ENCODE measurements at places on chromosomes 7 and 10.

DNA sequence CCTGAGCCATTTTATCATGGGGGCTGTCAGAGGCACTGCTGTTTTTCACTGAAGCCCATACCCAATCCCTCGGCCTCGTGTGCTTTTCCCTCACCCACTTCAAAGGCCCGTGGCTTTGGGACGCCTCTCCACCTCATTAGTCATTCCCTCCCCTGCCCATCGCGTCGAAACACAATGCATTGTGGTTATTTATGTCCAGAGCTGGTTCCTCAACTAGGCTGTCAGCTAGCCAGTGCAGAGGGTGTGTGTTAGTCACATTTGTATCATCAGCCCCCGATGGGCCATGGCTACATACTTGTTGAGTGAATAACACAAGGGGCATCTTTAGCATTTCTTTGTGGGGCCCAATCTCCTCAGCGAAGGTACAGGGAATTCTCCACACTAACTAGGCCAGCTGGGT lies 3.8 kb upstream of the CRCP start:
- DNase-seq = no peak

- no peak for DNase-seq
Observed at GRCh38 chr10:8088504-8088903, 34.0 kb downstream of the GATA3 start.

GRCh38 chr10:77563638-77564270 lies 73.9 kb downstream of the KCNMA1 start:
- DNase-seq = no peak

GRCh38 chr10:124955868-124956267 lies 13.9 kb downstream of the ZRANB1 start:
- DNase-seq = no peak

DNA sequence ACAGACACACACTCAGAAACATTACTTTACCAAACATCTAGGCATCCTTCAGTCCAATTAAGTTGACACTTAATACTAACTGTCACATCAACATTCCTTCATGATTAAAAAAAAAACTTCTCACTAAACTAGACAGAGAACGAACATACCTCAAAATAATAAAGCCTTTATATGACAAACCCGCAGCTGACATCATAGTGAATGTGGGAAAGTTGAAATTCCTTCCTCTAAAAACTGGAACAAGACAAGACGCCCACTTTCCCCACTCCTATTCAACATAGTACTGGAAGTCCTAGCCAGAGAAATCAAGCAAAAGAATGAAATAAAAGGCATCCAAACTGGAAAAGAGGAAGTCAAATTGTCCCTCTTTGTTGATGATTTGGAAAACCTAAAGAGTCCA lies 96.9 kb upstream of the PPP1R9A start:
- DNase-seq = no peak

GRCh38 chr7:39016609-39017008 lies 38.9 kb downstream of the POU6F2 start:
- DNase-seq = no peak

Measured in cerebellar cortex (tissue), 1 donor.